ENCODE measurements at places on chromosomes 13 and 19.

- peak; percentile 91 for DNase-seq
These were observed at the start of gene KCNN4 for GRCh38 chr19:43780706-43781525. Gene KCNN4 (minus strand): TSS chr19:43780973. CDS start chr19:43780861, 112 bp downstream.

- DNase-seq: no peak
These were observed 180.7 kb upstream of the STARD13 start for GRCh38 chr13:33466262-33466661.

DNA sequence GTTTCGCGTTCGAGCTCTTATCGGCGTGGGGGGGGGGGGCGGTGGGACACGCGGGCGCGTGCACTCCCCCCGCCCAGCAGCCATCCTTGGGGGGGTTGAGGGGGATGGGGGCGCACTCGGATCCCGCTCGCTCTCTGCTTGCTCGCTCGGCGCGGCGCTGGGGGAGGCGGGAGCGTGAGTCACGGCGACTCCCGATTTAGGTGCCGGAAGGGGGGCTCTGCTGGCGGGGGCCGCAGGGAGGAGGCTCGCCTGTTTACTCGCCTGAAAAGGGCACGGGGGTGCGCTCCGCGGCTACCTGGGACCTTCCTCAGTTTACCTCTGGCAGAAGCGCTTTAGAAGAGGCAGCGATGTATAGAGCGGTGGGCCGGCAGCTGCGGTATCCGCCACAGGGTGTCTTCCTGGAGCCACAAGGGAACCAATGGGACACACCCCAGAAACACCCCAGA lies 1.1 kb upstream of the PDE4A start:
- DNase-seq: no peak

GRCh38 chr19:39946532-39946931 lies 12.1 kb upstream of the FCGBP start:
- DNase-seq: no peak

DNA sequence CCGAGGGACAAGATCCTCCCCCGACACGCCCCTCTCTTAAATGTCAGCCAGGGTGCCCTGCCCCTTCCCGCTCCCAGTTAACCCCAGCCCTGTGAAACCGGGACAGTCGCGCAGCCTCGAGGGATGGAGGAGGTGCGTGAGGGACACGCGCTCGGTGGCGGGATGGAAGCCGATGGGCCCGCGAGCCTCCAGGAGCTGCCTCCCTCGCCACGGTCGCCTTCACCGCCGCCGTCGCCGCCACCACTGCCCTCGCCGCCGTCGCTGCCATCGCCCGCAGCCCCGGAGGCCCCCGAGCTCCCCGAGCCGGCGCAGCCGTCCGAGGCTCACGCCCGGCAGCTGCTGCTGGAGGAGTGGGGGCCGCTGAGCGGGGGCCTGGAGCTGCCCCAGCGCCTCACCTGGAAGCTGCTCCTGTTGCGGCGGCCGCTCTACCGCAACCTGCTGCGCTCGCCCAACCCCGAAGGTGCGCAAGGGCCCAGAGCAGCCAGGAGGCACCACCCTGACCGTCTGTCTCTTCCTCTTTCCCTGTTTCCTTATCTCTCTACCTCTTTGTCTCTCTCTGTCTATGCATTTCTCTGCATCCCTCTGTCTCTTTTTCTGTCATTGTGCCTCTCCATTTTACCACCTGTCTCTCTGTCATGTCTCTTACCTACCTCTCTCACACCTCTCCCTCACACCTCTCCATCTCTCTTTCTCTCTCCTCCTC lies at the start of gene NCCRP1:
Gene NCCRP1 (plus strand): TSS at position 105 of the 703 bp plus-strand sequence. CDS start 19 bp downstream, at position 124.
- peak; percentile 12 for DNase-seq

GRCh38 chr13:51688937-51689662 lies 104.8 kb downstream of the WDFY2 start:
- no peak for DNase-seq

- DNase-seq: no peak
These were observed 112.9 kb upstream of the CACNA1A start for GRCh38 chr19:13619203-13619632.

DNA sequence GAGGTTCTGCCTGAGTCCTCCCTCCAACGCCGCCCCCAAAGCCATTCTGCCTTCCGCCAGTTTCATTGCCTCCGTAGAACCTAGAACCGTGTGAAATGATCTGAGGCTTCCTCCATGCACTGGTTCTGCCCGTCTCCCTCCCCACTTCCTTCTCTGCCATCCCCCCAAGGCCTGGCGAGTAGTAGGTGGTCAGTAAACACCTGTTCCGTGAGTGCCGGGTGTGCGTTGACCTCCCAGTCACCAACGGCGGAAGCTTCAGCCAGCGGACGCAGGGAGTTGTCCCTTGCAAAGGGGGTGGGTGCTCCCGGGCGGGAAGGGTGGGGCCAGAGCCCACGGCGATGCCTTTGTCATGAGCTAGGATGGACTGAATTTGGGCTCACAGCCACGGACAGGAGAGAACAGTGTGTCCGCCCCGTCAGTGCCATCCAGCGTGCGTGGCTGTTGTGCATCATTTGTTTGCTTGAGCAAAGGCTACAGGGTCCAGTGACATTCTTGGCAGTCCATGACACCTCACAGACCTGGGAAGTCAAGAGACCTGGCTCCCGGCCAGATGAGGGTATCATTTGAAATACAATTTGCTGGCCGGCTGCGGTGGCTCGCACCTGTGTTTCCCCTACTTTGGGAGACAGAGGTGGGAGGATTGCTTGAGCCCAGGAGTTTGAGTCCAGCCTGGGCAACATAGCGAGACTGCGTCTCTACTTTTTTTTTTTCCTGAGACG lies 43.1 kb downstream of the NFIC start:
- no peak for DNase-seq

DNA sequence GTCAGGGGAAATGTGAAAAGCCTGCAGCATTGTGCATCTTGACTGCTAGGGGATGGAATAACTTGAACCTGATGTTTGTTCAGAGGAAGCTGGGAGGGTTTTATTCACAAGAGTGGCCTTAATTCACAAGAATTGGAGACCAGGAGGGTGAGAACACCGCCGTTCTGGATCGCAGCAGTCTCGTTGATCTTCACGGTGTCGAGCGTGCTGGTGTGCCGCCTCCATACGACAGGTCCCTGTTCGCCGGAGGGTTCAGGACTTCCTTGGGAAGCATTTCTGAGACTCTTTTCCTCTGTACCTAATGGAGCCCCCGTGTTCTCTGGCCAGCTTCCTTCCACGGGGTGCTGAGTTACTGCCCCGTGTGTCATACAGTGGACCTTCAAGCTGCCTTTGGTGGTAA lies 66.9 kb downstream of the ARHGEF7 start:
- DNase-seq: no peak

DNA sequence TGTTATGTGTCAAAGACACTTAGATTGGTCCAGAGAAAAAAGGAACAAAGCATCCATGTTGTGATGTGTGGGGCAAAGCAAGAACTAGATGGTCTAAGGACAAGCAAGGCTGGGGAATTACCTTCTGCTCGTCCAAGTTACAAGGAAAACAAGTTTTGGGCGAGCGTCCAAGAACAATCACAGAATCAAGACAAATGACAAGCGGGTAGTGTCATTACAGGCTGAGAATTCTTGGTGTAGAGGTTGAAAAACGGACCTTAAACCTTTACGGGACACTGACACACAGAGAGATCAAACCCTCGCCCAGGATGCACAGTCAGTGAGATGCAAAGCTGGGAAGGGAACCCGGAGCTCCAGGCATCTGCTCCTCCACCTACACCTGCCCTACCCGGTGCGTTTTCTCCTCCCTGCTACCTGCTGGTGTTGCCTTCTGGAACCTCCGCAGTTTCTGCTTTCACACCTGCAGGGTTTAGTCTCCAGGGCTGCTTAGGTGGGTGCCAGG lies 515 bp upstream of the ZNF324B start:
- DNase-seq: no peak

GRCh38 chr19:8526345-8527091 lies 12.6 kb upstream of the ZNF414 start:
- no peak for DNase-seq

Measured in activated CD4-positive, alpha-beta memory T cell treated with anti-CD3 and anti-CD28 coated beads for 36 hours (primary cell).